ENCODE measurements at places on chromosomes 2 and 18.

GRCh38 chr2:135815269-135815668 is 21.7 kb downstream of the LCT start:
- DNase-seq, result no peak

DNA sequence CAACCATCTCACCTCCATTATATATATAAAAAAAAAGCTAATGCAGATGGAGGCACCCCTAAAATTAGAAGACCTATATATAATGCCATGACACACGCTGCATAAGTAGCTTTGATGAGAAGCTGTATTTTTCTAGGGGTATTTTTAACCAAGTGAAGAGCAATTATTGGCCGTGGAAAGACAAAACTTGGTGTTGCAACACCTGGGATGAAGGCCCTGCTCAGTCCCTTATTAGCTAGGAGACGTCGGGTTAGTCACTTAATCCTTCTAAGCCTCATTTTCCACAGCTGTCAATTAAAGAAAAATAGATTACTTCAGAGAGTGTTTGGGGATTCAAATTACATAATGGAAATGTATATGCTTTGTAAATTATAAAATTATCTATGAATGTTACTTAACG is 63.0 kb downstream of the WDR75 start:
- DNase-seq, result no peak

GRCh38 chr2:120787822-120788700 is 52.4 kb downstream of the GLI2 start:
- DNase-seq, result no peak

GRCh38 chr2:151999053-151999452 is 99.8 kb downstream of the CACNB4 start:
- no peak for DNase-seq

- DNase-seq, result no peak
Observed at GRCh38 chr2:152823905-152824304, 105.5 kb downstream of the ARL6IP6 start.

DNA sequence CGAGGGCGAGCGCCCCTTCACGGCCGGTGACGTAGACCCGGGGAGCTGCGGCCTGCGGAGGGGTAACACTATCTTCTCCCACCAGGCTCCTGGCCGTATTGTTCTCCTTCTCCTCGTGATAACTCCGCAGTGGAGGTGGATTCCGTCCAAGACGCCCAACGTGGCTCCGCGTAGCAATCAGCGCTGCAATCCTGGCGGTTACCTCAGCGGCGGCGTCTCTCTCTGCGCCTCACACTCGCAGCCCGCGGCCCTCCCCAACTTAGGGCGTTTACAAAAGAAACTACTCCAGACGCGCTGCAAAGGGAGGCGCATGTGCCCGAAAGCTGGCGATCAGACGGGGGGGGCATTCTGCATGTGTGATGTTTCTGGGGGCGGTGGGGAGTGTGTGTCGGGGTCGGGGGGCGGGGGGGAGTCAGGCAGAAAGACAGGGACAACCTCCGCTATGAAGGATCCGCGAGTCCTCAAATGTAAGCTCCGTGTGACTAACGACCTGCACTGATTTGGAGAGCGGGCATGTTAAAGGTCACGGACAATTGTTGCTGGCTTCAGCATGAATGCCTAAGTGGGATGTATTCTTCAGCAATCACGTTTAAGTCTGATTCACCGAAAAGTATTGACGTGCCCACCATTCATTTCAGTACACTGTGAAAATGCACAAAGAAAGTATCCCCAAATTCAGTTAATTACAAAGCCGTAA is 1.3 kb upstream of the ZNF516 start:
- DNase-seq, result no peak

- DNase-seq, result no peak
Observed at GRCh38 chr2:130764035-130764820, 8.9 kb downstream of the AMER3 start.

DNA sequence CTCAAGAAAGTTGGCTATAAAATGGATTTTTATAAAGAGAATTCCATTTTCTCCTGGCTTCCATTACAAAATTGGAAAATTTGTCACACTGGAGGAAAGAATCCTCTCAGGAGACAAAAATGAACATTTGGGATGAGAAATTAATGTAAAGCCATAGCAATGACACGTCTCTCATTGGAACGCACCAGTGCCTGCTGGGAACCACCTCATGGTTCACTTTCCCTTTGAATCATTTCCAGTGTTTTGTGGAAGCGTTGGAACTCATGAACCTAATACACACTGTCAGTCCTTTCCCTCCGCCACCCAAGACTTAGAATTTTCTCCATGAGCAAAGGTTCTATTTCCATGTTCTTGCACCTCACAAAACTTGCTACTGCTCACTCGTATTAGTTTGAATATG is 21.0 kb upstream of the NRP2 start:
- no peak for DNase-seq

- no peak for DNase-seq
Observed at GRCh38 chr2:148994341-148994740, 44.2 kb upstream of the LYPD6B start.

DNA sequence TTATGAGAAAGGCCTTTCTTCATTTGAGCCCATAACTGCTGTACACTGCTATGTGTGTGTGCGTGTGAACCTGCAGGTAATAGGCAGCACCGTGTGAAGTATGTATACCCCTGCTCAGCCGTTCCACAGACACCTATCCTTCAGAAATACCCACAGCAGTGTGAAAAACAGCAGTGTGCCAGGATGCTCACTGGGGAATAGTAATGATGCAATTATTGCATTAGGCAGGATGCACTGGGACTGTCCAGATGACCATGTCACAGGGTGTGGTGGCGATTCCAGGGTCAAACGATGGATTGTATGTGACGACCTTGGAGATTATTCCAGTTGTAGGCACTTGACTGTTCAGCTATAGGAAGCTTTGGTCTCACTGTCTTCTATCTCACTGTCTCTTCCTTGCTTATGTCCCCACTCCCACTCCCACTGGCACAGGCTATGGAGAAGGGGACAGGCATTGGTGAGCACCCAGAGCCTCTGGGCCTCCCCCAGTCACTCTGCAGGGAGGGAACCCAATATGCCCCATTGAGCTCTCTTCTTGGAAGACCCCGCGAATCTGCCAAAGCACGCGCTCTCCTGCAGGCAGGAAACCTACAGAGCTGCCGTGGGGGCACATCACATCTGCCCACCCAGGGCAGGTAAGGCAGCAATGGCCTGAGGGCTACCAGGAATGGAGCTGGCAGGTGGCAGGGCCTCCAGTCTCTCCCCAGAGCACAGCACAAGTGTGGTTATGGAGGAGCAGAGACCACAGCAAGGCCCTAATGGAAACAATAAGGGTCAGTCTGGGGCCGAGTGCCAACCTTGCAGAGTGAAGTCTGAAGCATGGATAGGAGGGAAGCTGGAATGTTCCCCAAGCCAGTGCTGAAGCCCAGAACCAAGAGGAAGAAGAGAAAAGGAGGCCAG is 518.9 kb upstream of the RAB6C start:
- DNase-seq, result no peak
